Lung microvascular endothelial cell (primary cell): ENCODE measurements at places on chromosomes 11 and 22. TPM values are rescaled to one million over a fixed set of nuclear protein-coding genes. Genes with fewer than 3 reads are reported as not detected.
A peak's percentile ranks its signal among the peaks of the same experiment; 100 is the strongest.

SCGB1A1 gene
- total RNA-seq = not detected in 2 replicates

ATM gene
- total RNA-seq = 59.1 and 65.7 TPM in 2 replicates

GLYAT gene
- total RNA-seq = not detected in 2 replicates

TRPM5 gene
- not detected in 2 replicates for total RNA-seq

OR5P2 gene
- total RNA-seq = not detected in 2 replicates

CCDC83 gene
- not detected in 2 replicates for total RNA-seq

WBP2NL gene
- total RNA-seq = not detected in 2 replicates

SCGB2A2 gene
- not detected in 2 replicates for total RNA-seq

DNA sequence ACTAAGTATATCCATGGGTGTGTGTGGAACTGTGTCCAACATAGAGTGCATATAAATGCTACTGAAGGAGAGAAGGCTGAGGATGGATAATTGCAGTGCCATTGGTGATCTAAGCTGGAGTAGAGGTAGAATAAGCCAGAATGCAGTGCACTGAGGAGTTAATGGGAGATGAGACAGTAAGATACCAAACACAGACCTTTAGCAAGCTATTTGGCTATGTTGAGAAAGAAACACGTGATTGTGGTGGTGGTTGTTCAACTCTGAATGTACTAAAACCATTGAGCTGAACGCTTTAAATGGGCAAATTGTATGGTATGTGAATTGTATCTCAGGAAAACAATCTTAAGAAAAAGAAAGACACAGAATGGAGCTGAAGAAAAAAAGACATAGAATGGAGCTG, 22.8 kb downstream of the JAML start:
- DNase-seq = no peak

GRCh38 chr11:122235615-122236014, 119.6 kb upstream of the BLID start:
- DNase-seq = no peak

- DNase-seq = no peak
Measured at GRCh38 chr11:130826572-130826971, 89.7 kb downstream of the SNX19 start.

DNA sequence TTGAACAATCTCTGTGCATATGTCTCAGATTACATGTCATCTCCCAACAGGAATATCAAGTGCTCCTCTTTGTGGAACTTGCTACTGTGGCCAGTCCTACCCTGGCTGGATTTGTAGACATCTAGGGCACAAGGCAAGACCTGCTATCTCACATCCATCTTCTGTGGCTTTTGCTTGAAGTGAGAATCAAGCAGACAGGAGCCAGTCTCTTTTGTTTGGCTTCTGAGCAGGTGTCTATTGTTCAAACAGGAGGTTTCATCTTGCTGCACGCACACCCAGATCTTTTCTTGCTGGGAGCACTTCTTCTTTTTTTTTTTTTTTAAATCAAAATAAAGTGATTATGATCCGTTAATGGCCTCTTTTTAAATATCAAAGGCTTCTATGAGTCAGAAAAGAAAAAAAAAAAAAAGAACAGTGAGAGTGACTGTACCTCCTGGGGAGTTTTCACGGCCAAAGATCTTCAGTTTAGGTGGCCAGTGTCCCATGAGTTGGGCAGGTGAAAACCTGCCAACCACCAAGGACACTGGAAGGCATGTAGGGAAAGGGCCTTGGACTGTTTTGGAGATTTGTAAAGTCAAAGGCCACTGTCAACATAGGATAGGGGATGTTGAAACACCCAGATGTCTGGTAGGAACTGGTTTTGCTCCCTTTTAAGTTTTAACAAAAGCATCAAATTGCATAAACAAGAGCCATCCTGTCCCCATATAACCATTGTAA, 78.1 kb downstream of the CD44 start:
- no peak for DNase-seq

GRCh38 chr11:69154938-69155301, 815 bp upstream of the SMIM38 start:
- no peak for DNase-seq

- DNase-seq = no peak
Measured at GRCh38 chr22:22698263-22698750, 53.9 kb downstream of the GGTLC2 start.

GRCh38 chr22:29078036-29078868, 5.4 kb downstream of the KREMEN1 start:
- DNase-seq = no peak

- DNase-seq = peak; percentile 87
Measured at GRCh38 chr22:19607192-19608002, 83.2 kb upstream of the CLDN5 start.

GRCh38 chr11:92638678-92639077, 330.8 kb upstream of the MTNR1B start:
- no peak for DNase-seq

DNA sequence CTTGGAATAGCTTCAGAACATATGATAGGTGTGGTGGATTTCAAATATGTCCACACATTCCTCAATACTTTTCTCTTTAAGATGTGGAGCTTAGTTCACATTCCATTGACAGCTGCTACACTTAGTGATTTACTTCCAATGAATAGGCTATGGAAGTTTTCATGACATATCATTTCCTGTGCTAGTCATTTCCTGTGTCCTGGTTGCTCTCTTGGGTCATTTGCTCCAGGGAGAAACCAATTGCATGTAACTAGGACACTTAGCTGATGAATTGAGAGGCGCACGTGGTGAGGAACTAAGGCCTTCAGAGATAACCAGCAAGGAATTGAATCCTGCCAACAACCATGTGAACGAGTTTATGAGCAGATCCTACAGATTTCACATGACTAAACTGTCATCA, 120.9 kb downstream of the SLC17A6 start:
- DNase-seq = peak; percentile 98

DNA sequence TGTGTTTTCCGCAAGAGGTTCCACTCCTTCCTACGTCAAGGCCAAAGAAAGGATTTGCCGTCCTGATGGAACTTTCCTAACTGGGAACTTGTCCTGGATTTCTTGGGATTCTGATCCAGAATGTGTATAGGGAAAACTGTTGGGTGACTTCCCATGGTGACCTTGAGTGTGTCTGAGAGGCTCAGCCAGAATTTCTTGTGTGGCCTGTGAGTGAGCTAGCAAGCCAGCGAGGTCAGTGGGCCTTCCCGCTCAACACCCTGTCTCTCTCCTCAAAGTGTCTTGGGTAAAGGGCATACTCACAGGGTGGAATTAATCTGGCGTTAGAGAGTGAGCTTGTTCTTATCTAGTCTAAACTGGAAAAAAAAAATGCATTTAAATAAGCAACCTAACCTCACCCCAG, 20.4 kb downstream of the ZNRF3 start:
- no peak for DNase-seq
